ENCODE measurements at places on chromosomes 3 and 15.
A peak's percentile ranks its signal among the peaks of the same experiment; 100 is the strongest.

GRCh38 chr15:37586011-37586583 is 348.3 kb upstream of the TMCO5A start:
- DNase-seq: peak; percentile 41

DNA sequence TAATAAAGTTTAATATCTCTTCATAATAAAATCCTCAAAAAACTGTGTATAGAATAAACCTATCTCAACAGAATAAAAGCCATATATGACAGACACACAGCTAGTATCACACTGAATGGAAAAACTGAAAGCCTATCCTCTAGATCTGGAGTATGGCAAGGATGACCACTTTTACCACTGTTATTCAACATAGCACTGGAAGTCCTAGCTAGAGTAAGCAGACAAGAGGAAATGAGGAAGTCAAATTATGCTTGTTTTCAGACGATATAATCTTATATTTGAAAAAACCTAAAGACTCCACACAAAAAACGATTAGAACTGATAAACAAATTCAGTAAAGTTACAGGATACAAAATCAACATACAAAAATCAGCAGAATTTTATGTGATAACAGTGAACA is 57.4 kb upstream of the DIPK2A start:
- no peak for DNase-seq

DNA sequence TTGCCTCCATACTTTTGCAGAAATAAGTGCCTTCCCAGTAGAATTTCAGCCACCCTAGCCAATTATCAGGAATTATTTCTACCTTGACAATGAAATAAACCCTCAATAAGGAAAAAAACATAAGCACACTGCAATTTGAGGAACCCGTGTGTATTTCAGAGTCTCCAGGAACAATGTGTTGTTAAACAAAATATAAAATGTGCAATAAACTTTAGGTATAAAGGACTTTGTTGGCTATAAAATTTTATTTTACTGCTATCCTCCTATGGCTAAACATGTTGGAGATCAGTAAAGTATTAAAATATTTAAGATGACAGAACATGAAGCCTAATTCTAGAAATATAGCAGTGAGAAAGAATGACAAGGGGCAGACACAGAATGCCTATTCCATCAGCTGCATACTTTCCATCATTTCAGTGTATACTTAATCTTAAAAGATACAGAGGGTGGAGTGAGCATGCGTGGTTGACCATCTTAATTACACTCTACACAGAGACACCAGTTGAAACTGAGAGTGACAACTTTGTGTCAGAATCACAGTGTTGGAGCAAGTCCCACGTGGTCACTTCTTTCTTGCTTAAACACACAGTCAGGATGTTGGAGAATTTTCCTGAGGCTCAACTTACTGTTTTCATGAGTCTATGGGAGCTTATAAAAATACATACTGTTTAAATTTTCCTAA is 79.0 kb upstream of the SUCLG2 start:
- no peak for DNase-seq

GRCh38 chr3:39295184-39295775 is 15.4 kb upstream of the CX3CR1 start:
- DNase-seq: no peak

DNA sequence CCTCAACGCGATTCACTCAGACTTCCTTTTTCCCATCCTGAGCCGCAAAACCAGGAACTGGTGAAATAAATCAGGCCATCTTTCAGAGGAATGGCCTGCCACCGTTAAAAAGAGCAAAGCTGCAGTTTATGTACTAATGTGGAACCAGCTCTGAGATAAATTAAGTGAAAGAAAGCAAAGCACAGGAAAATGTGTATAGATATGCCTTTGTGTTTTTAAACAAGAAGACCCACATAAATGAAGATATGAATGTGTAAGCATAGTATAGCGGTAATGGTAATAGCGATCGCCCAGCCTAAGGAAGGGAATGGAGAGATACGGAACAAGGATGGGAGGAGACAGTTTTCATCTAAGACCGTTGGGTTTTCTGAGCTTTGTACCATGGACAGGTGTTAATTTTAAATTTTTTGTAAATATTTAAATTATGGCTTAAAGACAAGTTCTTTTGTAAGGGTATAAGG is 30.8 kb upstream of the RPN1 start:
- no peak for DNase-seq

- no peak for DNase-seq
These were observed 297.1 kb downstream of the UACA start for GRCh38 chr15:70466305-70466704.

GRCh38 chr15:60993008-60993407 is 236.1 kb downstream of the RORA start:
- DNase-seq: peak; percentile 27

DNA sequence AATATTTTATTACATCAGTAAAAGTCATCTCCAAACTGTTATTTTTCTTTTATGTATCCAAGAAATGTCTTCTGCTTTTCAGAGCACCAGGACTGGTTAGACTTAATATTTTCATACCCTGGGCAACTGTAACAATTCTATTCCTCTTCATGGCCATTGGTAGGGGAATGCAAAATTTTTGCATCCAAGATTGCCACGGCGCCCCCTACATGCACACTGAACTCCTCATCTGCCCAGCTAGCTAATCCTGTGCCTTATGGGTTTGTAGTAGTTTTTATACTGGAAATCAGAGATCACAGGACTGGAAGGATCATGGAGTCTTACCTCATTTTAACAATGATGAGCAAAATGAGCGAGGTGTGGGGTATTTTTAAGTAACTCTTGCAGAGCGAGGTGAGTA is 74.2 kb downstream of the CRTC3 start:
- DNase-seq: no peak

GRCh38 chr15:100200287-100200880 is 141.4 kb downstream of the ADAMTS17 start:
- DNase-seq: no peak

DNA sequence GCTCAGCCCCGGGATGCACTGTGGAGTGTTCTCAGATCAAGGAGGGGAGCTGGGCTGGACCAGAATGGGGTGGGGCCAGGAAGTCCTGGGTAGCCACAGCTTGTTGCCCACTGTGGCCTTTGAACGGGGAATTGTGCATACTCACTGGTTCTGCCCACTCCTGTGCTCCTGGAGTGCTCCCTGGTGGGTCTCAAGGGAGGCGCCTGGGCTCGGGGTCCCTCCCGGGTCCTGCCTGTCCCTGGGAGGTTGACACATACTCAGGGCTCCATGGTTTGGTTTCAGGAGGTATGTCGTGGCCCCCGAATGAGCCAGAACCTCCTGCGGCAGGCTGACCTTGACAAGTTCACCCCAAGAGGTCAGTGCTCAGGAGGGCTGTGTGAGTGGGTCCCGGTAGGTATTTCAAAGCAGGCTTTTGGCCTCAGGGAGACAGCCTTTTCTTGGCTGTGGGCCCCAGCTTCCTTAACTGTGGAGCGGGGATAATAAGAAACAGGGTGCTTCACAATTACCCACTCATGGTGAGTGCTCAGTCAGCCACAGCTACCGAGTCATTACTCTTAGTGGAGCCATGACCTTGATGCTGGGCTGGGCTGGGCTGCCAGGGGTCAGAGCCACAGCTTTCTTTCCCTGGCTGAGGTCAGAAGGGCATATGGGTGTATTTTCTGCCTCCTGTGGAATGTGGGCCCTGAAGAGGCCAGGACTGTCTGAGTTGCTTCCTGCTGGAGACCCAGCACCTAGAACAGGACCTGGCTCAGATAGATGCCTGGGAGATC is 7.6 kb downstream of the DNAH1 start:
- DNase-seq: no peak

GRCh38 chr3:99805160-99805559 is 12.5 kb upstream of the CMSS1 start:
- no peak for DNase-seq

- DNase-seq: no peak
These were observed 116.1 kb upstream of the KLHL25 start for GRCh38 chr15:85910834-85911233.

GRCh38 chr15:79185199-79185598 is 94.6 kb upstream of the RASGRF1 start:
- DNase-seq: no peak

GRCh38 chr15:56244811-56245576 is 1.3 kb upstream of the RFX7 start:
- no peak for DNase-seq

GRCh38 chr3:60579734-60580133 is 671.5 kb downstream of the FHIT start:
- DNase-seq: peak; percentile 61

- peak; percentile 95 for DNase-seq
These were observed 37.6 kb downstream of the FAM3D start for GRCh38 chr3:58628823-58629562.

DNA sequence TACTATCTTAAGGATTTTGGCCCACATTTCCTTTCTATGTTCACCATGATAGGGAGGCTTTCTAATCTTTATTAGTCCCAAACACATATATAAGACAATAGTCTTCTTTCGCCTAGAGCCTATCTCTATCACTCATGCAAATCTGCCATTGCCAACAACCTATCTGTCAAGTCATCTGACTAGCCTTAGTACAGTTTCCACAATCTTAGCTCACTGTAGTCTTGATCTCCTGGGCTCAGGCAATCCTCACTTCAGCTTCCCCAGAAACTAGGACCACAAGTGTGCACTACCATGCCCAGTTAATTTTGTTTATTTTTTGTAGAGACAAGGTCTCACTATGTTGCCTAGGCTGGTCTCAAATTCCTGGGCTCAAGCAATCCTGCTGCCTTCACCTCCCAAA is 6.9 kb downstream of the TMEM39A start:
- no peak for DNase-seq

- DNase-seq: peak; percentile 51
These were observed 74.6 kb upstream of the LEKR1 start for GRCh38 chr3:156751461-156752025.

DNA sequence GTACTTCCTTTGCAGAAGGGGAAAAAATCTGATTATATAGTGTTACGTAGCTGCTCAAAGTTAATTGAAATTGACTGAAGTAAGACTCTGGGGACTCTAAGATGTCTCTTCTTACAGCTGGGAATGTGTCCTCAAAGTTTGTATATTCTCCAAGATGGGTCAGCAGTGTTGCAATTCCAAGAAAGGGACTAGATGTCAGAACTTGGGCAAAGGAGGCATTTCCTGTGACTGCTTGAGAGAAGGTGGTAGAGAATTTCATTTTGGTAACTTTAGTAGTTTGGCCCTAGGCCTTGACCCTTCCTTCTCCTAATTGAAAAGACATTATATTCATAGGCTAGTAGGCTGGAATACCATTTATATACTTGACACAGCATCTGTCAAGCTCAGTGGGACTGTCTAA is 33.9 kb downstream of the PTPRG start:
- DNase-seq: no peak

- DNase-seq: no peak
These were observed 6.6 kb upstream of the KLF13 start for GRCh38 chr15:31320022-31320421.

GRCh38 chr15:54208786-54209185 is 230.5 kb downstream of the UNC13C start:
- no peak for DNase-seq

- no peak for DNase-seq
These were observed 37.0 kb downstream of the GRIP2 start for GRCh38 chr3:14503033-14503705.

- no peak for DNase-seq
These were observed 84.9 kb upstream of the BCL6 start for GRCh38 chr3:187830181-187830580.

DNA sequence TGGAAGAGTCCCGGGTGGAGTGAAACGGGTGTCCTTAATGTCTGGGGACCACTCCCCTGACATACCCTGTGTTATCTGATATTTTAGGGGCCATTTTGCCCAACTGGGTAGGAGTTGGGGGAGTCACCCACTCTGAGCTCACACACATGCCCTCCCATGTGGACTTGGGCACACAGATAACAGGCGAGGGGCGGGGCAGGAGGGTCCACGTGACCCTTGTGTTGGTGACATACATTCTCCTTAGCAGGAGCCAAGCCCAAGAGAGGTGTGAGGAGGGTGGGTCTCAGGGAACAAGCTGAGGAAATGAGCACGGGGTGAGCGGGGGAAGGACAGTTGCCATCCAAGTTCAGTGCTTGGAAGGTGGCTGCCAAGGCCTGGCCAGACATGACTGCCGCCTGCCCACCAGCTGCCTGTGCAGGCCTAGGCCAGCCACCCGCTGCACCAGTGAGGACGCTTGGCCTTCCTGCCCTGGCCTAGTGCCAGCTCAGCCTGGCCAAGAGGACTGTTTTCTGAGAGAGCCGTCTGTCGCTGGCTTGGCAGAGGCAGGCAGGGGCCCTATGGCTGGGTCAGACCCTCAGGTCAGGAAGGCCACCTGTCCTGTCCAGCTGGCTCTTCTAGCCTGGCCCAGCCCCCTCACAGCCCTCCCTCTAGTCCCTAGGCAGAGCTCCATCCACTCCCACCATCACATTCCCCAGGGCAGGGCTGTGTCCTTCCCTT is 31.3 kb upstream of the TMEM115 start:
- no peak for DNase-seq

DNA sequence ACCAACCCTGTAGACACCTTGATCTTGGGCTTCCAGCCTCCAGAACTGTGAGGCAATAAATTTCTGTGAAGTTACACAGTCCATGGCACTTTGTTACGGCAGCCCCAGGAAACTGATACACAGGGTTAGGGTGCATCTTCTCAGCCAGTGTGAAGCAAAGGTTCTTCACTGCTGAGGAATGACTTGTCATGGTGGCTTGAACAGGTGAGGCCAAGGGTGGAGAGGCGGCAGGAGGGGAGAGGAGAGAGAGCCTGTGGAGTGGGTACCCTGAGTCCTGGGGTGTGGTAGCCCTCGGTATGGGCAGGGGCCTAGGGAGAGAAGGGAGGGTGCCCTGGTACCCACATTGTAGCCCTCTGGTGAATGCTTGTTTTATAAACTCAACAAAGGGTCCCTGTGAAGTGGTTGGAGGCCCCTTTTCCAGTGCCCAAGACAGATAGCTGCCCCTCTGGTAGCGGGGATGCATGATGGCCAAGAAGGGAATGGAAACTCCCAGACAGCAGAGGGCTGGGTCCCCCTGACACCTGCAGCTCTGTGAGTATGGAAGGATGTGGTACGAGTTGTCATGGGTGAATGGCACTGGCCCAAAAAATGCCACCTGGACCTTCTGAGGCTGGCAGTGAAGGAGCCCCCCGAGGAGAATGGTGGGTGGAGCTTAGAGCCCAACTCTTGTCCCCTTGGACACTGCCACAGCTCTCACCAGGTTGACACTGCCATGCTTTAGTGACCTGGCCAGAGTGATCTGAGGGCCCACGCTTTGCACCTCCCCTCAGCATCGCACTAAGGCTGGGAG is 49.6 kb downstream of the SPSB4 start:
- DNase-seq: no peak

DNA sequence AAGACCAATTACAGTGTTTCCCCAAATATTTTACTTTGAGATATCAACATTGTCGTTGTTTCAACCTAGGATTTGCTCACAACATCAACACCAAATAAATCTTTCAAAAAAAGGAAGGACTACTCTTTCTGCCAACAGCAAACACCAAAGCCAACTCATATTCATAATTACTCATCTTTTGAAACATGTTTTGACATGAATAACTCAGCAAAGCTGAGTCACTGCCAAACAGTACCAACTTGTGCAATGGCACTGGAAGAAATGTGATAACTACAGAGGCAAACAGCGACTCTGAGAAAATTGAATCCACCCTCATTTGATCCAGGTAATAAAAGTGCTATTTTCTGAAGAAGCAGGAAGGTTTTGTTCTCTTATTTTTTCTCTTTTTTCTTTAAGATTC is 67.2 kb downstream of the PEX5L start:
- no peak for DNase-seq

Measured in AG04450 (cell line).